ENCODE measurements at places on chromosomes 7 and 10.

DNA sequence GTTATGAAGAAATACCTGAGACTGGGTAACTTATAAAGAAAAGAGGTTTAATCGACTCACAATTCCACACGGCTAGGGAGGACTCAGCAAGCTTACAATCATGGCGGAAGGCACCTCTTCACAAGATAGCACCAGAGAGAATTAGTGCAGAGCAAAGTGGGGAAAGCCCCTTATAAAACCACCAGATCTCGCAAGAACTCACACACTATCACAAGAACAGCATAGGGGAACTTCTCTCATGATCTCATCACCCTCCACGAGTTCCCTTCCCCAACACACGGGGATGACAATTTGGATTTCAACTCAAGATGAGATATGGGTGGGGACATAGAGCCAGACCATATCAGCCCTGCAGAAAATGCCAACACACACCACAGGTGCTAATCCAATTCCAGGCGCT is 218.7 kb downstream of the PARD3 start:
- DNase-seq: no peak

DNA sequence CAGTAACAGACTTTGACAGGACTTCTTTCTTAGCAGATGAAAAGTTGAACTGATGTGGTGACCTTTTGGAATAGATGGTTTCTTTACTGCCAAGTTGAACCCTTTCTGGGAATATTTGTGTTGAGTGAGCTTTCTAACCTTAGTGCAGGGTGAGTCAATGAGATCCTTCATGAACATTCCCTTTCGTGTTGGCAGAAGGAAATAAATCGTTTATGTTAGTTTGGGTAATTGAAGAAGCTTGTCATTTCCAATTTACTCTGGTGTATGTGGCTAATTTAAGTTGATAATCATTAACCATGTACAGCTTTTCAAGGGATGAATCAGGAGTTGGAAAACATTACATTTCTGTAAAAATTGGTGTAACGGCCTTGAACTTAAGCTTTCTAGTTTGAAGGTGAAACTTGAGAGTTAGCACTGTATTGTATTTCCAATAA is 43.4 kb downstream of the PTTG1IP2 start:
- no peak for DNase-seq

- no peak for DNase-seq
These were observed 48.5 kb upstream of the SHTN1 start for GRCh38 chr10:117053482-117053881.

DNA sequence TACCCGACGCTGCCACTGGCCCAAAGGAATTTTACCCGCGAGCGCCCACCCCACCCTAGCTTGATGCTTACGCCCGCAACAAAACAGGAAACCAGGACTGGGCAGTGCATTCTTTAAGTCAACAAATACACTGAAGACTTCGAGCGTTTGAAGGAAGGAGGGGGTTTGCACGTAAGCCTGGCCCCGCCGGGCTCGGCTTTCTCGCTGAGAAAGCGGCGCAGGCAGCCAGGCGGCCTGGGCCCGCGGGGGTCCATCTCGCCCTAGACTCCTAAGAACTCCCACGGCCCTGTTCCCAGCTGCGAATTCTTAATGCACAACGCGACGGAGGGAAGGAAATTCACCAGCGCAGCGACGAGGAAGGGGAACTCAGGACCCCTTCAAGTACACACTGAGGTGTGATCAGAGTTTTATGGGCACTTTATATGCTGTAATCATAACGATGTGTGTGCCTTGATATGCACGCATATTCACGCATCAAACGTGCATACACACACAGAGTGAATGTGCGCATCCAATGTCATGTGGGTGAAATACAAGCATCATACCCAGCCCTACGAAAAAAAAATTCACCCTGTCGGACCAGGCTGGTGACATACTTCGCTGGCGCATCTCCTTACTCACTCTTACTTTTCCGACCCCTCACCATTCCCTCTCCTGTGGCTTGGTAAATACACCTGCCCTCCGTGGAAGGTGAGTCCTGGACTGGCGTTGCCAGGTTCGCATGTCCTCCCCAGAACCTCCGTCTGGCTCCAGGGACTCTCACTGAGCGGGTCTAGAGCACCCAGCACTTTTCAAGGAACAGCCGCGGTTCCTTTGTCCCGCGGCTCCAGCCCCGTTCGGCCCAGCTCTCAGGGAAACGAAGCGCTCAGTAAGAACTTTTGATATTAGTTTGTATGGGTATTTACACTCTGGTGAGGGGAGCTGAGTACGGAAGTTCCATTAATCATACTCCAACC is 5.7 kb upstream of the HOXA13 start:
- no peak for DNase-seq

DNA sequence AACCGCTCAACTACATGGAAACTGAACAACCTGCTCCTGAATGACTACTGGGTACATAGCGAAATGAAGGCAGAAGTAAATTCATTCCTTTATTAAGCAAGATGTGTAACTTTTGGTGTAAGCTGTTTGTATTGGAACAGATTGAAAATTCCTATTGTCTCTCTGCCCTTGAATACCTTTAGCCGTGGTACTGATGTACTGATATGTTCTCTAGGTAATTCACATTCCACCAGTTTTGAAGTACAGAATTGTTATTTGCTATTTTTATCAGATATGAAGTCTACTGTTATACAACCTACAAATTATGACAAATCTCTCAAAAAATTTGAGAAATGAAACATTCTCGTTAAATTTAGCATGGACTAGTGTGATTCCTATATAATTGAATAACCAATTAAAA is 17.7 kb downstream of the ZMYND11 start:
- DNase-seq: no peak

- DNase-seq: no peak
These were observed 52.8 kb upstream of the PTER start for GRCh38 chr10:16384021-16384420.

DNA sequence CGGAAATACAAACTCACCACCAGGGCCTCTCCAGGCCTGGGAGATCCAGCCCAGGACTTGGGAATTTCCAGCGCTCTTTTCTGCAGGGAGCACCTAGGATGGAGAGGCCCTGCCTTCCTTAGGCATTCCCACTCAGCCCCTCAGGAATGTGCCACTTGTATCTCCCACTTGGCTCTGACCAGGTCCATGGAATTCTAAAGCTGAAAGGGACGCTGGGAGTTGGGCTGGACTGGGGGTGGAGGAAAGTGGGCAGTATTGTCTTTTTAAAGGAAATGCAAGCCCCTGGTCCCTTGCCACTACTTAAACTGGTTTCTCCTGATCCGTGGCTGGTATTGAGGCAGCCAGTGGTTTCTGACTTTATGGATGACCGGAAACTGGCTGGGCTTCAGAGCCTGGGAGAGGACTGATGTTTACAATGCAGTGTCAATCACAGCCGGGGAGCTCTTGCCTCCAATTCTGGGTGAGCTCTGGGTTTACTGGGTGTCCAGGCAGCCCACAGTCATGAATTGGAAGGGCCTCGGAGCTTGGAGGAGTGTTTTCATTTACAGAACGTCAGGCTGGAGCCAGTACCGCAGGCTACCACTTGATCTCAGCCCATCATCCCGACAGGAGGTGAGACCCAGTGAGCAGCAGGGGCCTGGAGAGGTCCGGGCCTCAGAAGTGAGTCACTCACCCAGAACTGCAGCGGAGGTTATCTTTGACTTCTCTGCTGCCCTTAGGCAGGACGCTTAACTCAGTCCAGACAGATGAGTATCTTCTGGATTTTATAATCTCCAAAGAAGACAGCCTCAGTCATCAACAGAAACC is 27.3 kb downstream of the AGAP3 start:
- no peak for DNase-seq

Data from T-helper 2 cell (primary cell).